ENCODE measurements at places on chromosomes 3 and 15. TPM values are rescaled to one million over a fixed set of nuclear protein-coding genes. Genes with fewer than 3 reads are reported as not detected.

DNA sequence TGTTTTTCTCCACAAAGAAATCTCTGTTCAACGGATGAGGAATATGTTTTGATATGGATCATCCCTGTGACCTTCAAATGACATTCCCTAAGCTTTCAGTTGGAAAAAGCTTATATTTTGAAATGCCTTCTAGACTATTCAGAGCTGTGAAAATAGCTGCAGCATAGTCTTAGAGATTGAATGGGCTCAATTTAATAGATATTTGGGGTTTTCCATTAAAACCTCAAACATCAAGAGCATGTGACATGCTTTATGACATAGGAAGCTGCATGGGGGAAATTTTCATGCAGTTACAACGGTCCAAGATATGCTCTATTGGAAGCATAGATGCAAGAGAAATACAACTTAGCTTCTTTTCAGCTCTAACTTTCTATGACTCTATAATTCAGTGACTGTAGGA, 102.8 kb downstream of the LSAMP start:
- no peak for DNase-seq

DNA sequence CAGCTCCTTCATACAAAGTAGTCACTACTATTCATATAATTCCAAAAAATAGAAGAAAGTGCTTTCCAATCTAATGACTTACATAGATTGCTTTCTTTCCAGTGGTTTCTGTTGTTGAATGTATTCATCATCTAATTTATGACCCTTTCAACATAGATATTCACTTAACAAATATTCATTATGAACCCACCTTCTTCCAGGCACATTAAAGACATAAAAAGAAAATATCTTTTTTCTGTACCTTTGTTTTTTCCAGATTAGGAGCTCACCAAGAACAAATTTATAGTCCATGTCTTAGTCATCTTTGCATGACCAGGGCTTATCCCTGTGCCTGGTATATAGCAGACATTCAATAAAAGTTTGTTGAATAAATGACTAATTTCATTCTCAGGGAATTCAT, 32.4 kb upstream of the PDZRN3 start:
- DNase-seq, result no peak

DNA sequence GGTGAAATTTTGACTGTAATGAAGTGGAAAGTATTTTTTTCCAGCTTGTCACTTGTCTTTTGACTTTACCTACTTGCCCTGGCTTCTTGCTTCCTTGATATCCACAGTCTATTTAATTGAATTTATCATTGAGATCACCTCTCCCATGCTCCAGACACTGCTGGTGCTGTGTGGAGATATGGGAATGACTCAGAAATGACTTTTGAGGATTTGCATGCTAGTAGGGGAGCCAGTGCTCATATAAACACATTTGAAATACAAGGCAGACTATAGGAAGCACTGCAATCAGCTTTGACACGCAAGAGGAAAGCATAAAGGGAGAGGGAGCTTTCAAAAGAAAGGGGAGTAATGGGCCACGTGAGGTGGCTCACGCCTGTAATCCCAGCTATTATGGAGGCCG, 7.3 kb upstream of the TRPM1 start:
- DNase-seq, result no peak

- DNase-seq, result no peak
Observed at GRCh38 chr3:13607821-13608597, 59.1 kb downstream of the FBLN2 start.

- no peak for DNase-seq
Observed at GRCh38 chr15:51776952-51777569, 25.7 kb downstream of the TMOD2 start.

GRCh38 chr3:38488949-38489348, 7.2 kb upstream of the EXOG start:
- no peak for DNase-seq

DNA sequence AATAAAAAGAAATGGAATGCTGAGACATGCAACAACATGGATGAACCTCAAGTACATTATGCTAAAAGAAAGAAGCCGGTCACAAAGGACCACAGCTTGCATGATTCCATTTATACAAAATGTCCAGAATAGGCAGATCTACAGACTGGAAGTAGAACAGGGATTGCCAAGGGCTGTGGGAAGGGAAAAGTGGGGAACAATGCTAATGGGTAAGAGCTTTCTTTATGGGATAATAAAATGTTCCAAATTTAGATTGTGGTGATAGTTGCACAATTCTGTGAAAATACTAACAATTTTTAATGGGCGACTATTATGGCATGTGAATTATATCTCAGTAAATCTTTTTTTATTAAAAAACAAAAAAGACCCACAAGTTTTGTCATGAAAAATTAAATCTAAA, 106.2 kb downstream of the TMCO5A start:
- no peak for DNase-seq

DNA sequence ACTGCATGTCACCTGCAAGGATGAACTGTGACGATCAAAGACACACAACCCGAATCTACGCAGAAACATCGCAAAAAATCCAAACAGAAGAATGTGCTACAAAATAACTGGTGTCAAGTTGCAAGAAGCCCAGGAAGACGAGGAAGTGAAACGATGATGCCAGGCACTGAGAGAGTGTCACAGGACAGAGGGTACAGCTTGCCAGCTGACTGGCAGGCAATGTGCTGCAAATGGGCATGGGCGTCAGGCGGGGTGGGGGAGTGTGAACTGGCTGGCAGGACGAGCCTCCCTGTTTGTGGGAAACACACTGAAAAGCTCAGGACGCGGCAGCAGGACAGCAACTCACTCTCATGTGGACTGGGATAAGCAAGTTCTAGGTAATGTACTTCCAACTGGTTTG, 28.9 kb upstream of the OCA2 start:
- DNase-seq, result no peak

- DNase-seq, result no peak
Observed at GRCh38 chr3:14663396-14664135, 11.4 kb upstream of the C3orf20 start.

GRCh38 chr3:39146611-39147591, 6.5 kb downstream of the CSRNP1 start:
- DNase-seq, result no peak

GRCh38 chr15:85865070-85865684, 70.5 kb upstream of the KLHL25 start:
- peak; percentile 66 for DNase-seq

DNA sequence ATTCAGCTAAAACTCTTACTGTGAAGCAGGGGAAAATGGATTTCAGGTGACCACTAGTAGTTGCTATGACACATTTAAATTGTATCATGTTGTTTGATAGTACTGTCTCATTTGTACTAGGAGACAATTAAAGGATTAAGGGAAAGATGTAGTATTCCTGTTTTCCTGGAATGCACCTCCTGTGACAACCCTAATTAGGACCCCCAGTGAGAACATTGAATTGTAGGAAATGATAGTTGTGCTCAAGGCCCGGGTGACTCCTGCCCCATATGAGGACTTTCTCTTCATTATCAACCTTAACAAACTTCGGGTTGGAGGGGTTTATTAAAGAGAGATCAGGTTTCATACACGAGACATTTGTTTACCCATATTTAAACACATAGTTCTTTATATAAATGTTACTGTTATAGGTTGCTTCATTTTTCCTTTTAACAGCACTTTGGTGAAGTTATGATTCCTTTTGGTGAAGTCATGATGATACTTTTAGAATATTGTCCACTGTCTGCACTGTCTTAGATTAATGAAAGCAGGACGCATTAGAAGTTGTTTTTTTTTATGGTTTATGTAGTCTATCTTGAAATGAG, 392.6 kb upstream of the NAALADL2 start:
- DNase-seq, result no peak

DNA sequence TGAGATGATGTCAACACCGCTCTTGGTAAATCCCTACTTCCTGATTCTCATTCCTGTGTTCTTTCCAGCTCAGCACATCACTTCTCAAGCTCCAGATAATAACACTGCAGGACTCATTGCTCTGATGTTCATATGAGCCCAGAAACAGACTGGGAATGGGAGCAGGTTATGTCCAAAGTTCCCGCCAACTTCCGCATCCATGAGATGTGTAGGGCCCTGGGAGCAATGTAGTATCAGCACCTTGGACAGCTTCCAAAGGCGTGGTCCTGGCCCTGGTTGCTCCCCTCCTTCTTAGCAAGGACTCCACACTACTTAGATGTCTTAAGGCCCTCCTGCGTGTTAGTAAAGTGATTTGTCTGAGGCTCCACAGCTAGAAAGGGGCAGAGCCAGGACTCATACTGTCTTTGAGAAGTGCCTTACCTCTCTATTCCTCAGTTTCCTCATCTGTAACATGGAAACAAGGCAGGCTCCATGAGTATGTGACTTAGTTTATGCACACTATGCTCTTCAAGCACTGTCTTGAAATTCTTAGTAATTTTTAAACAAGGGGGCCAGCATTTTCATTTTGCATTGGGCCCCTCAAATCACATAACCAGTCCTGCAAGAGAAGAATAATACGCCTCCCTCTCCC, 27.9 kb upstream of the SLC6A1 start:
- no peak for DNase-seq

- no peak for DNase-seq
Observed at GRCh38 chr3:174089592-174089991, 692.0 kb downstream of the NLGN1 start.

DNA sequence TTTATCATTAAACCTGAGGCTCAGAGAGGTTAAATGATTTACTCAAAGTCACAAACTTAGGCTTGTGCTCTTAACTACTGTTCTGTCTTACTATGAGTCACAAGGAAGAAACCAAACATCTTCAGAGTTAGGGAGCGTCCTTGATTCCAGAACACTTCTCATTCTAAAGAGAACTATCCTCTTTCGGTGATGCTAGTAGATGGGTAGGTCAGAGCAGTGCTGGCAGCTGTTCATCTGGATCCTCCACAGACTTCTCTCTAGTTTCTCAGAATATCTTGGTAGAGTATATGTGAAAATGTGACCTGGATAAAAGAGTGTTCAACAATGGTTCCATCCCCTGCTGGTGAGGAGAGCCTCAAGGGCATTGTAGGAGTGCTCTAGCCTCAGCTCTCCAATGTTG, 3.3 kb downstream of the ARL6IP5 start:
- no peak for DNase-seq

GRCh38 chr3:86930831-86931230, 60.1 kb downstream of the VGLL3 start:
- no peak for DNase-seq

DNA sequence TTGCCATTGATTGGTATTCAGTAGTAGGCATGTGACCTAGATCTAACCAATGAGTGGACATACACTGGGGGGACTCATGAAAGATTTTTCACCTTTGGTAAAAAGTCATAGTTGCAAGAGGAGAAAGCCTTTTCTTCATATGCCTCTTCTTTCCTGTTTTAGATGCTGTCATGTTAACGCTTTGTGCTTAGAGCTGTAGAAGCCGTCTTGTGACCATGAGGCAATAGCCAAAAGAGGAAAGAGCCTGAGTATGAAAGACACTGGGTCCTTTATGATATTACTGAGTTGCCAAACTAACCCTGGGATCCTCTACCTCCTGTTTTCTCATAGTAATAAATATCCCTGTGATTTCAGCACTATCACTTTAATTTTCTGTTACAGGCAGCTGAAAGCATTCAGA, 396.0 kb downstream of the FHIT start:
- no peak for DNase-seq

DNA sequence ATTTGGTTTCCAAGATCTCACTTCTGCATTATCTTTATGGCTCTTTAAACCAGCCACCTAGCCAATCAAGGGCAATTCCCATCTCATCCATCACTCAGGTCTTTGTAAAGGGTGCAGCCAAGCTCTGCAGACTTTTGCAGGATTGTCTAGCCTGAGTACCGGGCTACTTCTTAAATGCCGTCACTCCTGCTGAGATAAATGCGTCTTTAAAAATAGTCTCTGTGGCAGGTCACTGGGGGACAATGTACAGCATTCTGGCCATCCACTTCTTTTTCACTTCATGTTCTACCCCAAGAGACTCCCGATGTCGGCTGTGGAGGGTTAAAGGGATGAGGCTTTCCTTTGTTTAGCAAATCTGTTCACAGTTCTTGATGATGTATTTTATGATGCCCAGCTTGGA, 194.7 kb downstream of the SV2B start:
- no peak for DNase-seq

DNA sequence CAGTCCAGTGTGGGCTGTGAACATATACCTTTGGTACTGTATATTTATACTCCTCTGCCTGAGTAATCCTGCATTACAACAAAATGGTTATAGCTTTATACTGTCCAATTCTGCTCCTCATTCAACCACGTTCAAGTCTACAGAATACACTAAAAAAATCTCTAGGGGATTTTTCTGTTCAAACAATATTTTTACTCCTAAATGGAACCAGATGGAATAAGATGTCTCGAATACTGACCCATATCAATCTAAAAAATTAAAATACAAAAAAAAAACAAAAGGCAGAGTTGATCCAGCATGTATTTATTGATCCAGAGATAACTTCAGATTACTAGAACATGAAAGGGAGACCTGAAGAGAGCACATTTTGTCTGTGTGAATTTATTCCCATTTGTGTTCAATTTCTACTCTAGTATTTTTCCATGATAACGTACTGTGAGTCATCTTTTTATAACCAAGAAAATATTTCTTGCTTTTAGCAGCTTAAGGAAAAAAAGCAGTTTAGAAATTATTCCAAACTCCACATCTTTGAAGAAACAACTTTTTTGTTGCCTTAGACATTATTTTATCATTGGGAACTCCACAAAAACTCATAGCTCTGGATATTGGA, 910.7 kb downstream of the TBL1XR1 start:
- no peak for DNase-seq

GRCh38 chr3:100228247-100228646, 32.5 kb upstream of the TBC1D23 start:
- no peak for DNase-seq

DNA sequence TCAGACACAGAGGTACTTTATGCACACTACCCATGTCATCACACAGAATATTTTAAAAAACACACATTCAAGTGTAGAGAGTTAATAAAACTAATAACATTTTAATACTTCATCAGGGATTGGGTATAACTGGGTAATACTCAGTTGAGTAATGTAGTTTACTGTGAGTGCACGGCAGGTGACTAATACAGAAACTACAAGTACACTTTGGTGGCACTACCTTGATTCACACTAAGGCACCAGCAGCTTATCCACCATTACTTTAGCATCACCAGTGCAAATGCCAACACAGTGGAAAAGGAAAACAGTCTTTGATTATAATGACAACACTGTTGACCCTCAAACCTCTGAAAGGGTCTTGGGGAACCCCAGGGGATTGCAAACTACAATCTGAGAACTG, 33.6 kb downstream of the ZNF280D start:
- no peak for DNase-seq

- DNase-seq, result no peak
Observed at GRCh38 chr3:65659396-65659795, 379.3 kb downstream of the MAGI1 start.

- no peak for DNase-seq
Observed at GRCh38 chr3:194984622-194985021, 286.3 kb downstream of the XXYLT1 start.

- DNase-seq, result no peak
Observed at GRCh38 chr3:31379598-31379997, 153.1 kb upstream of the STT3B start.

The MOBP gene
- 0.10 TPM for total RNA-seq

The CELF6 gene
- 0.19 TPM for total RNA-seq

The IL17RD gene
- total RNA-seq, result 48.9 TPM

The RPL39L gene
- total RNA-seq, result 67.7 TPM

The HHLA2 gene
- not detected for total RNA-seq

The IGSF11 gene
- total RNA-seq, result 1.6 TPM

The AMIGO3 gene
- total RNA-seq, result 2.9 TPM

The CNTN6 gene
- not detected for total RNA-seq

The TIMP4 gene
- 8.7 TPM for total RNA-seq

The C3orf62 gene
- 3.2 TPM for total RNA-seq

The BNC1 gene
- 0.99 TPM for total RNA-seq

The AQP9 gene
- not detected for total RNA-seq

The PLXND1 gene
- 60.2 TPM for total RNA-seq

The SLC49A4 gene
- total RNA-seq, result 10.5 TPM

The FAM81A gene
- total RNA-seq, result 3.0 TPM

The ZBTB47 gene
- total RNA-seq, result 4.0 TPM

The CNTN3 gene
- total RNA-seq, result 0.13 TPM

The TMEM207 gene
- not detected for total RNA-seq
